Stimulated activated CD8-positive, alpha-beta memory T cell treated with anti-CD3 and anti-CD28 coated beads, Interleukin-4, amount 100 ng/mL, for 4 hours (primary cell): ENCODE measurements at places on chromosomes 13 and 19.

GRCh38 chr13:51781246-51782022 lies 22.5 kb downstream of the DHRS12 start:
- no peak for DNase-seq

DNA sequence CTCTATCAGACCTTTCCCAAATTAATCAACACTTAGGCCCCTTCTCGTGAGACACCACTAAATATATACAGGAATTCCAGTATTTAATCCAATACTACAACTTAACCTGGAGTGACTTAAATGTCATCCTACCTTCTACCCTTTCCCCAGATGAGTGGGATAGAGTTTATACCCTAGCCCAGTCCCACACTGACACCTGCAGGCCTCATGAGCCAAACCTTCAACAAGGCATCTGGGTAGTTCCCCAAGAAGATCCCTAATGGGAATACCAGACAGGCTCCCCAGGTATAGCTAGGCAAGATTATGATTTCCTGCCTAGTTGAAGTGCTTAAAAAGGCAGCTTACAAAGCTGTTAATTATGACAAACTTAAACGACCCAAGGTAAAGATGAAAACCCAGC lies 15.9 kb downstream of the ZNF83 start:
- no peak for DNase-seq

DNA sequence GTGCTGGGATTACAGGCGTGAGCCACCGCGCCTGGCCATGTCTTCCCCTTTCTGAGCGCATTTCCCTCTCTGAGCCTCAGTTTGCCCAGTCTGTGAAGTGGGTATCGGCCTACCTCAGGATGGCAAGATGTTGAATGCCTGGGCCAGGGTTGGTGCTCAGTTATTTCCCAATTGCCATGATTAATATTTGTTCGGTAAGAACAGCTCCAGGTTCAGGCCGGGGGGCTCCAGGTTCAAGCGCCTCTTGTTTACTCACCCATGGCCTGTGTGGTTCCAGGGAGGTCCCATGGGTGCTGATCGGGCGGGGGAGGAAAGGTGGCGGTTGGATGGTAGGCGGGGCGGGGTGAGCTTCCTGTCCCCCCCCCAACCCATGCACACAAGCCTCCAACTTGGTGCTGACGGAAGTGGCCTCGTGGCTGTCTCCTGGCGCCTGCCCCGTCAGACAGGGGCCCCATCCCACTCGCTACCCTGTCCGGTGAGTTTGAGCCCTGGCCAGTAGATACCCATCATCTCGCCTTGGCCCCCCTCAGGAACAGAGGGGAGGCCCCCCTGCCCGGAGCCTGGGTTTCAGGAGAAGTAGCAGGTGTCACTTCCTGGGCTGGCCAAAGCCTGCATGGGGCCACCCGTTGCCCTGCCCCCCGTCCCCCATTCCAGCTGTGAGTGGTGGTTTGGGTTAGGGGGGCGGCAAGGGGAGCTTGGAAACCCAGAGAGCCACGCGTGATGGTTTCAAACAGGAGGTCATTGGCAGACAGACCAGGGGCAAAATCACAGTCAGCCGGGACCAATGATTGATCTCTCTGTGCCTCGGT lies at the start of gene FCHO1:
TSS of gene FCHO1 (plus strand) at position 375 of the 809 bp plus-strand sequence. CDS start 3,688 bp downstream, outside the sequence.
- peak; percentile 78 for DNase-seq

GRCh38 chr13:39501702-39502324 lies 101.2 kb downstream of the LHFPL6 start:
- DNase-seq, result no peak

DNA sequence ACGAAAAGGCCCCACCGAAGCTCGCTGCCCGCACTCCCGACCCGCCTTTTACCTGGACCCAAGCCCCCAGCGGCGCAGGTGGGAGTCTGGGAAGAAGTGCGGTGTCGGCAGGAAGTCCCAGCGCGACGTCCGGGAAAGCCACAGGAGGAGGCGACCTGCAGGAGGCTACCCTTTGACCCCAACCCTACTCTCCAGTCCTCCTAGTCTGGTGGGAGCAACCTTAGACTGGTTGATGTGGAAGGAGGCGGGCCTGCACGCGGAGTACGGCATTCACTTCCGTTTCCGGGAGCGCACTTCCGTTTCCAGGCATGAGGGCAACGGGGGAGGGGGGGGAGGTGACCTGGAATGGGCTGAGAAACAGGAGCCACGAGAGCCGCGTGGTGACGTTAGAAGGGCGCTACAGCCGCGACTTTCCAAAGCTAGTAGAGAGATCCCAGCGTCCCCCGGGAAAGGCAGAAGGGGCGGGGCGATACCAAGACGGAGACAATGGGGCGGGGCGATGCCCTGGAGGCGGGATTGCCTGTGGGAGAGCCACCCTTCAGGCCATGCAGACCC lies 28.5 kb downstream of the ZNF266 start:
- peak; percentile 2 for DNase-seq

GRCh38 chr19:11092181-11092538 lies 2.9 kb downstream of the LDLR start:
- DNase-seq, result no peak

DNA sequence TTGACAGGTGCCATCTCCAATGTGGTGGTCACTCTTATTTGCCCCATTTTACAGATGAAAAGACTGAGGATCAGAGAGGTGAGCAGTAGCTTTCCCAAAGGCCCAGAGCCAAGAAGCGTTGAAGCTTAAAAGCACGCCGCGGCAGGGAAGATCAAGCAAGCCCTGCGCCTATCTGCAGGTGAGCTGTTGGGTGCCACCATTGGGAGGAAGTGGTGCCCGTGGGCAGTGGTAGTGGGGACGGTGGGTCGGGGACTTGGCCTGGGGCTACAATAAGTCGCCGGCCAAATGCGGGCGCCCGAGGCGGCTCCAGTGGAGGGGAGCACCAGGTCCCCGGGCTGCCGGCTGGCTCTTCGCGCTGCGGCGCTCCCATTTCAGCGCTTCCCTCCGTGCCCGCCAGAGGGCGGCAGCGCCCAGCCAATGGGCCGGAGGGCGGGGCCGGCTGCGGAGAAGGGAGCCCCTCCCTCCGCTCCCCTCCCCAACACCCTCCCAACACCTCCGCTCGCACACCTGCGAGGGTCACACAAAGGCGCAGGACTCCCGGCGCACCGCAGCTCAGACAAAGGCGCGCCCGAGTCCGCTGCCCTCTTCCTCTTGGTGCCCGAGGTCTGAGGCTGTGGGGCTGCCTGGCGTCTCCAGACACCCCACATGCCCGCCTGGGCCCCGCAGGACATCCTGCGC lies 744 bp upstream of the POU2F2 start:
- DNase-seq, result peak; percentile 70

GRCh38 chr13:90448466-90449037 lies 898.9 kb upstream of the MIR17HG start:
- no peak for DNase-seq

DNA sequence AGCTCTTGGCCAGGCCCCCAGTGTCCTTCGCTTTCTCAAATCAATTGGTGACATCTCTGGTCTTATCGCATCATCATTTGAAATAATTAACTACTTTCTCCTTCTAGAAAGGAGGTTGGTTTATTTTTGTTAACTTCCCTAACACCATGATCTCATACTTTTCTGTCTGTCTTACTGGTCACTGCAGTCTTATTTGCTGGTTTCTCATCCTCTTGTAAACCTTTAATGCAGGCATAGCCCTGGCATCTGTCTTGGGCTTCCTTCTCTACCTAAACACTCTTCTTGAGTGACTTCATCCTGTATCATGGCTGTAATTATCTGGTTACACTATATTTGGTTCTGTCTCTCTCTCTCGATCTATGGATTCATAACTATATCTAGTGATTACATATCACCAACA lies 152.8 kb downstream of the CYSLTR2 start:
- DNase-seq, result no peak

GRCh38 chr13:27964741-27965323 lies 4.3 kb downstream of the CDX2 start:
- DNase-seq, result no peak

GRCh38 chr19:17766543-17767131 lies 15.4 kb downstream of the FCHO1 start:
- no peak for DNase-seq

DNA sequence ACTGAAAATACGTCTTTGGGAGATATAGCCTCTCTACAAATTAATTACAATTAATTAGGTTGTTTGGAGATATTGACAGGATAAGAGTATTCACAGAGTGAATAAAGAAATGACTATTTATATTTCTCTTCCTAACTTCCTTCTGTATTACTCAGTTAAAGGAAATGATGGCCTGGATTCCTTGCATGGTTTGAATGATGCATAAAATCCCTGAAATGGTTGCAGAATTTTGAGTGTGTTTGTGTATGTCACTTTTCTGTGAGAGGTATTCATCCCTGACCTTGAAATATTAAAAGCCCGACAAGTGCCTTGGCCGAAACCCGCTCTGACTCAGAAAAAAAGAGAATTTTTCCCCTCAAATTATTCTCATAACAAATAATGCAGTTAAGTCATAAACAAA lies 90.0 kb downstream of the PDS5B start:
- no peak for DNase-seq

GRCh38 chr13:113814435-113814821 lies 49.4 kb downstream of the GAS6 start:
- no peak for DNase-seq

DNA sequence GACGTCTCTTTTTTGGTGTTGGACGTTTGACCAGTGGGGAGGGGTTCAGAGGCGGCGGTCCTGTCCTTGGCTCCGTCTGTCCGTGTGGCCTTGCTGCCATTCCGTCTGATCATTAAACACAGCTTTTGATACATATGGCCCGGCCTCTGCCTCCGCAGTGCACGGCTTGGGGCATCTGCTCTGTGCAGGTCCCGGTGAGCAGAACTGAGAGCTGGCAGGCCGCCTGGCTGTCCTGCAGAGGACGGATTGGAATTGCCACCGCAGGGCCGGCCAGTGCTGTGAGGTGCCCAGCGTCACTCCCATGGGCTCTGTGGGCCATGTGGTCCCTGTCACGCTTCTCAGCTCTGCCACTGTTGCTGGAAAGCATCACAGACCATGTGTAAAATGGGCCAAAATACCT lies 5.4 kb upstream of the TMPRSS9 start:
- no peak for DNase-seq

DNA sequence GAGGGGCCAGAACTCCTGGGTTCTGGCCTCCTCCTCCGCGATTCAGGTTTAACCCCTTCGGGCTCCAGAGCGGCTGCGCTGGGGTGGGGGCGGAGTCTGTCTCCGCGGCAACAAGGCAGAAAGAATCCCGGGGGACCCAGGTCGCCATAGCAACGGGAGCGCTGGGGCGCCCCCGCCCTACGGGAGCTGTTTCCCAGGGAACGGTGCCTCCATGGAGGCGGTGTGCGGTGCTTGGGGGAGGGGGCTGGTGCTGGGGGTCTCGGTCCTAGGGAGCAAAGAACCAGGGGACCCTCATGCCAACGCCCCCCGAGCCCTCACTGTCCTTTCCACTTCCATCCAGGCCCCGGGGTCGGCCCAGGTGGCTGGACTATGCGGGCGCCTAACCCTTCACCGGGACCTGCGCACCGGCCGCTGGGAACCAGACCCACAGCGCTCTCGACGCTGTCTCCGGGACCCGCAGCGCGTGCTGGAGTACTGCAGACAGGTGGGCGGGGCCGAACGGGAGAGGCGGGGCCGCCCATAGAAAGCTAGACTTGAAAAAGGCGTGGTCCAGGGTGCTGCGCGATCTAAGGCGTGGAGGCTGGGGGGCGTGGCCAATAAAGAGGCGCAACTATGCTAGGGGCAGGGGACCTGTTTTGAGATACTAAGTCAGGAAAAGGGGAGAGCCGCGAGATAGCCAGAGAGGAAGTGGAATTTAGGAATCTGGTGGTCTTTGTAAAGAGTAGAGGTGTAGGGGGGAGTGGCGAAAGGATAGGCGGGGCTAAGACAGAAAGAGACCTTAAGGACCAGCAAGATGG lies 1.2 kb downstream of the APLP1 start:
- DNase-seq, result peak; percentile 64

- DNase-seq, result no peak
These were observed 290.9 kb downstream of the KCNRG start for GRCh38 chr13:50306156-50306555.

DNA sequence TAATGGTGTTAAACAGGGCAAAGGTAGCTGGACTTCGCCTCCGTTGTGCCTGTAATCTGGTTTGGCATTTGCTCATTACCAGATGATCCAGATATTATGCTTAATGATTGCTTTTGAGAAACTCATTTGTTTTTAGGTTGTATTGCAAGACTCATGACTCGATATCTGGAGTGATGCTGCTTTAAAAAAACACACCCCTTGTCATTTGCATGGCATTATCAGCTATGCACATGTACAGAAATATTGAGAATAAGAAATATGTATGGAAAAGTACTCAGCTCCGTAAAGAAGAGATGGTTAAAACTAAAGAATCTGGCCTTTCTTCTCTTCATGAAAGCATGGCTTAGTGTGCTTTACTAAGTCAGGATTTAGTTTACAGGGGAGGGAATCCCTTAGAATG lies 95.0 kb downstream of the ARHGEF7 start:
- no peak for DNase-seq

GRCh38 chr19:50422397-50423278 lies 3.9 kb downstream of the SPIB start:
- no peak for DNase-seq

DNA sequence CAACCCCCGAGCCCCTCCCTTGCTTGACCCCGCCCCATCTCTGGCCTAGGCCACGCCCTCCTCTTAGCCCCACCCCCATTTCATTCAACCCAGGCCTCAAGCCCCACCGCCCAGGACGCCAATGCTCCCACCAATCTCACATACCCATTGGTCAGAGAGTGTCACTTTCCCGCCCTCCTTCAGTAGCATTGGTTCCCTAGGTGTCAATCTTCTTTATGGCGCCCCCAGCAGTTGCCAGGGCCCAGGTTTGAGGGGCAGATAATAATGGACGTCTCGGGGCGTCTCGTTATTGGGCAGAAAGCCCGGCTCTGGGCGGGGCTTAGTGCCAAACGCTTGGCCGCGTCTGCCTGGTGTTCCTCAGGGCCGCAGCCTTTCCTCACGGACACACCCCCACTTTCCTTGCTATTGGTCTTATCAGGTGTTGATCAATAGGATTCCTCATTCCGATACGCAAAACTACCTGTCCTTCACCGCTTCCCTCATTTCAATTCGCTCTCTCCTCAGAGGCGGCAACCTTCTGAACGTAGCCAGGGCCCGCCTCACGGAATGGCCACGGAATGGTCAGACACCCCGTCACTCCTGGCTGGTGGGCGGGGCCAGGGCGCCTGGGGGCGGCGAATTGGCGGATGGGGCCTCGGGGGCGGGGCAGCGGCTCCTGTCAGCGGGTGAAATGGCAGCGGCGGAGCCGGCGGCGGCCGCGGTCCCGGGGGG lies at the start of gene EVI5L:
TSS of gene EVI5L (plus strand) at position 658 of the 711 bp plus-strand sequence. CDS start 16,325 bp downstream, outside the sequence.
- DNase-seq, result peak; percentile 99

DNA sequence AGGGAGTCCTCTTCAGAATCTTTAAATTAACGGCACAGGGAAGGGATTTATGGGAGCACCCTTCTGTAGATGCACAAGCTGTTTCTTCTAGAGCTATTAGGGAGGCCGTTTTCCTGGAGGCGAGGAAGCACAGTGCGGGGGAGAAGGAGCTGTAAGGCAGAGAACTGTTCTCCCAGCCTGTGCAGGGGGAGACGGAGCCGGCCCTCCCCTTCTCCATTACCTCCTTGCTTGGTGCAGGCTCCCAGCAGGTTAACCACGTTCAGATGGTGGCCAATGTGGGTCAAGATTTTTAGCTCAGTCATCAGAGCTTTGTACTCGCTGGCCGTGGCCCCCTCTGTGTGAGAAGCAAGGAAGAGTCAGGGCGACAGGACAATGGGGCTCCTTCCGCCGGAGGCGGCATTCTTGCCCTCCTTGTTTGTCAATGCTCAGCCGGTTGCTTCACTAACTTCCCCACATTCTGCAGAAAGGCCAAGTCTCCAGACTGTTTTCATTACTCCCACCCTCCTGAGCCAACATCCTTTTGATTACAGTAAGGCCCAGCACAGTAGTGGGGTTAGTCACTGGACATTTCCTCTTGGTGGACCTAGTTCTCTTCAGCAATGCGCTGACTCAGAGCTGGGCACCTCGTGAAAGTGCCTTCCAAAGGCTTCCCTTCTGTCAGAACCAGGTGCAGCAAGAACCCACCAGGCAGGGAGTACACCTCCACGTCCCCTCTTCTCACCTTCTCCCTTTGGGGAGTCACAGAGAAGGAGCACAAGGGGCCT lies 165.4 kb downstream of the FLT1 start:
- no peak for DNase-seq
